Choroid plexus epithelial cell (primary cell): ENCODE measurements at places on chromosomes 4 and X.

GRCh38 chrX:23888887-23889501 is 18.7 kb downstream of the APOO start:
- DNase-seq, result no peak

- peak; percentile 88 for DNase-seq
These were observed 16.3 kb downstream of the CD99 start for GRCh38 chrX:2707334-2707760.

GRCh38 chr4:6783111-6783981 is 819 bp downstream of the KIAA0232 start:
- peak; percentile 87 for DNase-seq

- DNase-seq, result no peak
These were observed 7.0 kb upstream of the WDR44 start for GRCh38 chrX:118338930-118339329.

DNA sequence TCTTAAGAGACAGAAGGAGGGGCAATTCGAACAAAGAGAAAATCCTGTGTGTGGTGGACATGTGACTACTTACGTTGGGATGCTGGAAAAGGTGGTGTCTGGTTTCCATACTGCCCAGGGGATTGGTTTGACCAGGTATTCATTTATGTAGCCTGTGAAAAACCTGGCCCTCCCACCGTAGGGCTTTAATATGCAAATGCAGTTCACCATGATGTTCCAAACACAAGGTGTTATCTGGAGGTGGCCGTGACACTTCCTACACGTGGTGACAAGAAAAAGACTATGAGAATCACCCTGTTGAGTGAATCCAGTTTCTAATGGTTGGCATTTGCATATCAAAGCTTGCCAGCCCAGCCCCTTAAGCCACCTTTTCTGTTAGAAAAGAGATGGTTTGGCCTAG is 27.9 kb downstream of the UGT2B4 start:
- DNase-seq, result no peak

DNA sequence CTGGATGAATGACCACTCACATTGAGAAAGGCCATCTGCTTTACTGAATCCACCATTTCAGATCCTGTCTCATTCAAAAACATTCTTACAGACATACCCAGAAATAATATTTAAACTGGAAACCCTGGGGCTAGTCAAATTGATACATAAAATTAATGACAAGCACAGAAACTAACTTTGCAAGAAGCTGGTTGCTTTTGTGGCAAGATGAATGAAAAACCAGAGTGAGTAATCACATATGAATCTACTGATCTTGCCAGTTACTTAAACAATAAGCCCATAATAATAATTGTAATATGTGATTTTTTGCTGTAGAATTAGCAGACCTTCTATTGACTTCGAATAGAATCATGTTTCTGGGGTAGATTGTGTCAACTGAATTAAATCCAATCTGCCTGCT is 235.1 kb downstream of the PPARGC1A start:
- DNase-seq, result peak; percentile 0

GRCh38 chrX:16772460-16772859 is 13.8 kb upstream of the TXLNG start:
- DNase-seq, result peak; percentile 4

GRCh38 chr4:122759639-122760310 is 27.3 kb downstream of the BBS12 start:
- DNase-seq, result peak; percentile 65

DNA sequence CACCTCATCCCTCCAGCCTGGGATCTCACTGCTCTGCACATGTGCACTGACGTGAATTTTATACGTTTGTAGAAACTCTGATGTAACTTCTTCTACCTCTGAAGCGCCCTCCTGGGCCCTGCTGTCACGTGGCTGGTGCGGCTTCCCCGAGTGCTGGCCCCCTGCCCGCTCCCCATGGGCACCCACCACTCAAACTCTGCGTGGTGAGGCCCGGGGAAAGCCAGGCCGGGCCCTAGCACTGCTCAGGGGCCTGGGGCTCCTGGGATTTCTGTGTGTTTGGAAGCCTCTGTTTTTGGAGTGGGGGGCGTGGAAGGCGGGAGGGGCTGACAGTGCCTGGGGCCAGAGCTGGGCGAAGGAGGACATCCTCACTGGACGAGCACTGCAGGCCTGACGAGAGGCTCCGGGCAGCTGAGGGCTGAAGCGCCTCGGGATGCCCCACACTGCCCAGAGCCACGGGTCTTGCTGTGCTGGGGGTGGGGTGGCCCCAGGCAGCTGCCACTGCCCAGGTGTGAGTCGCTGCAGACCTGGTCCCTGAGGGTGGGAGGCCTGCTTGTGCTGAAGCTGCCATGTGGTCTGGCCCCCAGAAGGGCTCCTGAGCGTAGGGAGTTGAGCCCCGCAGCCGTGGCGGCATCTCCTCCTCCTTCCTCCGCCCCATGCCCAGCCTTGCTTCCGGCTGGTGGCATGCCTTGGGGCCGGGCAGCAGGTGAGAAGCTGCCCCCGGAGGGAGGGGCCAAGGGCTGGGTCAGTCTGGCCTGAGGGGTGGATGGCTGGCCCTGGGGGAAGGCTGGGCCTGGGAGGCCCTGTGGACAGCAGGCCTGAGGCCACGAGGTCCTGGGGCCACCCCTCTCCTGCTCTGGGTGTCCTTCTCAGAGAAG is 7.7 kb downstream of the NAT8L start:
- no peak for DNase-seq

DNA sequence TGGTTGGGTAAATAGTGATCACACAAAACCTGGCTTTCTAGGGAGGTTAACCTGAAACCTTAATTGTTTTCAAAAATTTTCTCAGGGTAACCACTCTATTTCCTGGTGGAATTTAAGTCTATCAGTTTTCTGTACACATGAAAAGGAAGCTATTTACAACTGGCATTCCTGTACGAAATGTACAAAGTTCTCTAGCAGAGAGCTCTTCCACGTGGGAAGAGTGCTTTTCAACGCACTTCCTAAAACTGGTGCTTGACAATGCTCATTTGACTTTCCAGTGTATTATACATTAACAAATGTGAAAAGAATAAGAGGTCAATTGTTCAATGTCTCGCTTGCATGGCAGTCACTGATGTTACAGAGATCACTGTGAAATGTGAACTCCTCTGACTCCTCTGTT is 2.8 kb upstream of the SOD3 start:
- no peak for DNase-seq

- DNase-seq, result no peak
These were observed 88.3 kb downstream of the EVC2 start for GRCh38 chr4:5619913-5620625.

GRCh38 chr4:55186700-55187099 is 61.3 kb upstream of the KDR start:
- DNase-seq, result no peak

DNA sequence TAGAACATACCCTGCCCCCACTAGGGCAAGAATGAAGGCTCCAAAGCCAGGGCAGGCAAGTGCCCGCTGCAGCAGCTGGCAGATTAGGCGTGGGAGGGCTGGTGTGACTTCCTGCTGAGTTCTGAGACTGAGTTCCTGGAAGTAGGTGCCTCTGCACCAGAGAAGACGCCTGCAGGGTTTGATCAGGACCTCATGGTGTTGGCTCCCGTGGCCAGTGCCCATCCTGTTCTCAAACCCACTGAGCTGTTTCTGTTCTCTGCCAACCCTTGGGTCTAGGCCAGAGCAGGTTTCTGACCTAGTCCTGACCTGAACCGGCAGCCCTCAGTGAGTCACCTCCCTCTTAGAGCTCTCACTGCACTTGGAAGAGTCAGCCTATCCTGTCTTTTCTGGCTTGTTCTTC is 220.7 kb downstream of the HS6ST2 start:
- no peak for DNase-seq

DNA sequence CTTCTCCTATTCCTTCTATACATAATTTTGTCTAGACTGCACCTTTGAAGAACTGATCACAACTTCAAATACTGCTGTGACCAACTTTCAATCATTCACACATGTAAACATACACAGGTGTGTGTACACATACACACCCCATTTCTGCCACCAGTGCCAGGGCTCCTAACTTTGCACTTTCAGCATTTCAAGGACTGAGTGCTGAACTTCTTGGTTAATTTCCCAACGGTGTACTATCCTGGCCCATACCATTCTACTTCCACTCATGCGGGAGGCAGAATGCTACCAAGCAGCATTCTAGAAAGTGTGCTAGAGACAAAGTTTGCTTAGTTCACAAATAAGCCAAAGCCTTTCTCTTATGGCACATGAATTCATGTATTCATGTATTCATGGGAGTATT is 51.2 kb downstream of the RPGR start:
- DNase-seq, result no peak

DNA sequence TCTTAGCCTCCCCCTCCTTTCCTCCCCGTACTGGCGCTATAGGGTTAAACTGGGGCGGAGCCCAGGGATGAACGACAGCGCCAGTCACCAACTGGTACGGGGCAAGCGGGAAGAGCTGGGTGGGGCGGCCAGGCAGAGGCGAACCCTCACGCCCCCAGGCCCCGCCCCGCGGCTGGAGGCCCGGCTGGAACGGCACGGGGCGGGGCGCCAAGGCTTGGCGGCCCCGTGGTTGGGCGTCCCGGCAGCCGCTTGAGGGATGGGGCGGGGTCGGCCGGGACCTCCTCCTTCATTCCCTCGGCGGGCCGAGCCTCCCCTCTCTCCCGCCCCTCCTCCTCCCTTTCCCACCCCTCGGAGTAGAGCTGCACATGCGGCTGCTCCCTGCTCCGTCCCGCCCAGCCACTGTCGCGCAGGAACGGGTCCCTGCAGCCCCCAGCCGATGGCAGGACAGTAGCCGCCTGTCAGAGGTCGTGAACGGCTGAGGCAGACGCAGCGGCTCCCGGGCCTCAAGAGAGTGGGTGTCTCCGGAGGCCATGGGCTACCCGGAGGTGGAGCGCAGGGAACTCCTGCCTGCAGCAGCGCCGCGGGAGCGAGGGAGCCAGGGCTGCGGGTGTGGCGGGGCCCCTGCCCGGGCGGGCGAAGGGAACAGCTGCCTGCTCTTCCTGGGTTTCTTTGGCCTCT is at the start of gene EDA:
EDA (plus strand) TSS at position 335 of the 678 bp plus-strand sequence.
- DNase-seq, result peak; percentile 87

DNA sequence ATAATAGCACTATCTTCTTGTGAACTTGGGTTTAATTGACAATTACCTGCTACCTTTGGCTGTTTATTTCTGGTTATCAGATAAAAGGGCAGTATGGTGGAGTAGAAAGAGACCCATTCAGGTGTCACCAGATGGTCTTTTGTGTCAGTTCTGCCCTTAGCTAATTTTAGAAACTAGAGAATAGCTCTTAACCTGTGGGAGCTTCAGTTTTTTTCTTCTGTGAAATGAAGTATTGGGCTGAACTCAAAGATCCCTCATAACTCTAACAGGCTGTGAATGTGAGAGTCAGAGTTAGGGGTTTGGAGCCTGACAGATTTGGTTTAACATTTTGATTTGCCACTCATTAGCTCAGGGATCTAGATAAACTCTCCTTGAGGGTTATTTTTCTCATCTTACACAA is 335.2 kb downstream of the PPP1R2C start:
- no peak for DNase-seq

DNA sequence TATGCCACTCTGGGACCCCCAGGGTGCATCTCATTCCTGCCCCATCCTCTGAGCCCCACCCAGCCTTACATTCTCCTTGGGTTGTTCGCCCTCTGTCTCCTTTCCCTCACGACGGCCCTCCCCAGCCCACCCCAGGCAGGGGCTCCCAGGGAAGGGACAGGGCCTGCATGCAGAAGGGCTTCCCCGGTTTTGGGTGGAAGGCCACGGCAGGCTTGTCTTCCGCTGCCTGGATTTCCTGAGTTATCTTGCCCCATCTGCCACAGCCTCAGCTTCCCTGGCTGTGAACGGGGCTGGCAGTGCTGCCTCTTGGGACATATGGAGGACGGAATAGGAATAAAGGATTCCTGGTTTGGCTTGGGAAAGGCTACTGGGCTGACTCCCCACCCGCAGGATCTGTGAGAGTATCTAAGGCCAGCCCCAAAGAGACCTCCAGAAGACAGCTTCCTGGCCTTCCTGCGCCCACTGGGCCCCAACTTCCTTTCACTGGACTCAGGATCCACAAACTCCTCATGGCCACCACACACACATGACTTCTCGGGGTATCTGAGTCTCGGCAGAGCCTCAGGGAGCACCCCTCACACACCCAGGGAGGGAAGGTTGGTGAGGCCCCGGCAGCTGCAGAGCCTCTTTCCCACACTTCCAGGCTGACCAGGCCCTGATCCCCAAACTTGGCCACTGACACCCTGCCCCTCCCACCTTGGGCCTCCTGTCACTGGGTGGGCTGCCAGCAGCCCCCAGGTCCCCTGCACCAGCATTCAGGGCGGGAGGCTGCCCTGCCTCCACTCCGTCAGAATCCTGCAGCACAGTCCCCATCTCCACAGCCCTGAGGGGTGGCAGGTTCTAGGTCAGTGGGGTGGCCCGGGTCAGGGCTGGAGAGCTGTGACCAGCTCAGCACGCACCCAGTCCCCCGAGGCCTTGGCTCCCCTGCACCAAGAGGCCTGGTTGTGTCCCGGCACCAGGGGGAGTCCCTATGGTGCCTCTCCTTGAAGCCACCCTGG is 3.5 kb upstream of the MXD4 start:
- DNase-seq, result no peak

- DNase-seq, result no peak
These were observed 81.8 kb upstream of the KIT start for GRCh38 chr4:54575919-54576318.

GRCh38 chr4:20172070-20172760 is 79.5 kb upstream of the SLIT2 start:
- DNase-seq, result no peak

DNA sequence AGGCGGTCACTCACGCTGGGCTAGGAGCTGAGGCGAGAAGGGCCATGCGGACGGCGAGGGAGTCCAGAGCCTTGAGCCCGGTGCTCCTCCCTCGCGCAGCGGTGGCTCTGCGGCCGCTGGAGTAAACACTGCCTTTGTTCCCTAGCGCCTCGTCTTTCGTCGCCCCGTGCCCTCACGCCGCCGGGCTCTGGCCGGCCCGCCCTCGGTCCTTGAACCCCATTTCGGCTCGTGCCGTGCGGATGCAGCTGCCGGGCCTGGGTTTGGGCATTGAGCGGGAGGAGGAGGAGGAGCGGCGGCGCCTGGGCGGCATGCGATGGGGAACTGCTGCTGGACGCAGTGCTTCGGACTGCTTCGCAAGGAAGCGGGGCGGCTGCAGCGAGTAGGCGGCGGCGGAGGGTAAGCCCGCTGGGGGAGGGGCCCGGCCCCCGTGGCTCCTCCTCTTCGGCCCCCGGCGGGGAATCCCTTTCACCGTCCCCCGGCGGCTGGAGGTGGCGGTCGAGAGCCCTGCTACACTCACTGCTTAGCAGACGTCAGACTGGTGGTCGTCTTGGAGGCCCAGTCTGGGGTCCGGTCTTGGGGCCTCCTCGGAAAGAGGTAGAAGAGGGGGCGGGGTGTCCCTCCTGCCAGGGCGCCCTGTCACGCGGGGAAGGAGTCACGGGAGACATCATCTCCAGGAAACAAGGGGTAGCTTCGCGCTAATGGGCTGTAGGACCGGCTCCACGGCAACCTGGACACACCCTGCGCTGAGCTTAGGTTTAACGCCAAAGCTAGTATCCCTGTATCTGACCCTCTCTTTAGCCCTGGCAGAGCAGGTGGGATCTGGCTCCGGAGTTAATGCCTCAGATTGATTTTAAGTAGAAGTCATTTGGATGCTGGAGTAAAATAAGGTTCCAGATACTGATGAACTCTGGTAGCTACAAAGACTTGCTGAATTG is at the start of gene AP1AR:
AP1AR (plus strand) TSS at position 9 of the 935 bp plus-strand sequence; CDS start at position 314, 305 bp downstream.
- peak; percentile 77 for DNase-seq

- DNase-seq, result peak; percentile 67
These were observed 3.8 kb upstream of the CENPC start for GRCh38 chr4:67549123-67549522.

- DNase-seq, result peak; percentile 62
These were observed 20.2 kb upstream of the RASGEF1B start for GRCh38 chr4:81491943-81492342.

GRCh38 chr4:76896614-76897535 is 1.1 kb downstream of the SOWAHB start:
- DNase-seq, result peak; percentile 23
